Stimulated activated naive CD4-positive, alpha-beta T cell (primary cell): ENCODE measurements at places on chromosomes 3 and 15.

DNA sequence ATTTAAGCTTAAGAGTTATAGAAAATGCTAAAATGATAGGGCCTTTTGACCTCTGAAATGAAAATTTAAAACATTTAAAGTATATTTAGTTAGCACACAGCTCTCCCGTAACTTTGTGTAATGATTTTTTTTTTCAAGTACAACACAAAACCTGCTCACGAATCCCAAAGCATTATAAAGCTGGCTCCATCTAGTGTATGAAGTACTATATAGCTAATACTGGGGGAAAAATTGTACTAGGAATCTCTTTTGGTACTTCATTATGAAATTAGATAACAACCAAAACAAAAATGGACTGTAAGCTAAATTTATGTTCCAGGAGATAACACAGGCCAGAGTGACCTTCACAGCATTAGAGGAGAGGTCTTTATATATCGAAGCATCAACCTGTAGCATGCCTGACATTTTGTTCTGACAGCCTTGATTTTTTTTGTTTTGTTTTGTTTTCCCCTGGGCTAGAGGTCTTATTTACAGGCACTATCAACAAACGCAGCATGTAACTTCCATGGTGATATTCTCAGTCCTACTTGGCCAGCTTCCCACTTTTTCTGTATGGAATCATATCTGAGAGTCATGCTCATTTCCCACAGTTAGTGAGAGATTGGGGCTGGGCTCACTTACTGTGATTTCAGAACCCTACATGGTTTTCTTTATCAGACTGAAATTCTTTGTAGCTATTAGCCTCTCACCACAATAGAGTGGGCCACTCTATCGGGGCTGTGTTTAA lies 116.3 kb downstream of the MITF start:
- no peak for DNase-seq

DNA sequence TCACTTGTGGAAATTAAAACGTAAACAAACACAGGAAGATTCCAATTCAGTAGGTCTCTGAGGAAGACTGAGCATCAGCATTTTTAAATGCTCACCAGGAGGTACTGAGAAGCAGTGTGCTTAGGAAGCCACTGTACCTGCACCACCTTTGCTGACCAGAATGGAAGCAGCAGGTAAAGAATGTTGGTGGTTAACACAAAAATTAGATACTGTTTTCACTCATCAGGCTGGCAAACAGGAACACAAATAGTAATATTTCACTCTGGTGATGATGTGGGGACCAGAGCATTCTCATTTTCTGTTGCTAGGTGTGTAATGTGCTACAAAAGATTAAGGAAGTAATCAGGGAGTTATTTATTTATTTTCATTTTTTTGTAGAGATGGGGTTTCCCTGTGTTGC lies 29.9 kb upstream of the GHSR start:
- DNase-seq = no peak

DNA sequence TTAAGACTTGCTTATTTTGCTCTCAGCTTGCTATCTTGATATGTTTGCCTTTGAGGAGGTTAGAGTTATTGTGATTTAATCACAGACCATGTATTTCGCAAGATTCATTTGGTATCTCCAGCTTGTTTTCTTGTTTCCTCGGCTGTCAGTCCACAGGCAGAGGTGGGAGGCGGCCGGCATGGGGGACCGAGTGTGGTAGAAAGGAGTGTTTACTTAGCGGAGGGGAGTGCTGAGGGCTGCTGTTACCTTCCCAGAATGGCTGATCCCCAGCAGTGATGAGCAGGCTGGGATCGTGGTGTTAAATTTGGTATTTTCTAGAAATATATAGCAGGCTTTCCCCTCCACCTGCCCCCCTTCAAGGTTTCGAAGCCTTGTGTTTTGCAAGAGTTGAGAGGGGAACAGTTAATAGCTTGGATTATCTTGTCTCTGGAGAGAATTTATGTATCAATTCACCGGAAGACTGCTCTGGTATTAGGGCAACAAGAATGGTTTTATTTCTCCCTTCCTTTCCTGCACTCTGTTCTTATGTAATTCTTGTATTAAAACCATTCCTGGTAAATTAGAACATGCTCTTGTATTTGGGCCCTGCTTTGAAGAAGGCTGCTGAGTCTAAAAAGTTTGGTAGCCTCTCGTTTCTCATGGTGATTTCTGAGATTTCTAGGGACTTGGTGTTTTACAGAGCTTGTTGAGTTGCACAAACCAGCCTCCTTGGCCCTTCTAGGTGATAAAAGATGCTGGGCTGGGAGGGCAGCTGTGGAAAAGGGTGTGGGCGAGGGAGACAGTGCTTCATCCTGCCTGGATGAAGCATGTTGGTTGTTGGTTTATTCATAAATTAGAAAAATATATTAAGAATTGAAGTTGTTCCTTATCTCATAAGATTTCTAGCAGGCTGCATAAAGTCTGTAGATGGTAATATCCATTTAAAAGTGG lies 151.4 kb downstream of the IGF1R start:
- no peak for DNase-seq

DNA sequence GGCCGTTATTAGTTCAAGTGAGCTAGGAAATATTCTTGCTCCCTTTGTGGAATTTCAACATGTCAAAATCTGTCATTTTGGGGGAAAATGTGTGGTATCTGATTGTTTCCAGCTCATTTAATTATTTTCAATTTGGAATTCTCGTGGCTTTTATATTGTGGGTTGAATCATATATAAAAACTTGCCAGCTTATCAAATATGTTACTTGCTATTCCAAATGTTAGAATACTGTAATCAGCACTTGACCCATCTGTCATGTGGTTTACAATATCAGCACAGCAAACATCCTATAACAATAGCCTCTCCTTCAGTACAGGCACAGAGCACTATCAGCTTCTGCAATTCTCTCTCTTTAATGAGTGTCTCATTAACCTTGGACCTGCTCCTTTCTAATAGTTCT lies 130.2 kb upstream of the FEZF2 start:
- no peak for DNase-seq

DNA sequence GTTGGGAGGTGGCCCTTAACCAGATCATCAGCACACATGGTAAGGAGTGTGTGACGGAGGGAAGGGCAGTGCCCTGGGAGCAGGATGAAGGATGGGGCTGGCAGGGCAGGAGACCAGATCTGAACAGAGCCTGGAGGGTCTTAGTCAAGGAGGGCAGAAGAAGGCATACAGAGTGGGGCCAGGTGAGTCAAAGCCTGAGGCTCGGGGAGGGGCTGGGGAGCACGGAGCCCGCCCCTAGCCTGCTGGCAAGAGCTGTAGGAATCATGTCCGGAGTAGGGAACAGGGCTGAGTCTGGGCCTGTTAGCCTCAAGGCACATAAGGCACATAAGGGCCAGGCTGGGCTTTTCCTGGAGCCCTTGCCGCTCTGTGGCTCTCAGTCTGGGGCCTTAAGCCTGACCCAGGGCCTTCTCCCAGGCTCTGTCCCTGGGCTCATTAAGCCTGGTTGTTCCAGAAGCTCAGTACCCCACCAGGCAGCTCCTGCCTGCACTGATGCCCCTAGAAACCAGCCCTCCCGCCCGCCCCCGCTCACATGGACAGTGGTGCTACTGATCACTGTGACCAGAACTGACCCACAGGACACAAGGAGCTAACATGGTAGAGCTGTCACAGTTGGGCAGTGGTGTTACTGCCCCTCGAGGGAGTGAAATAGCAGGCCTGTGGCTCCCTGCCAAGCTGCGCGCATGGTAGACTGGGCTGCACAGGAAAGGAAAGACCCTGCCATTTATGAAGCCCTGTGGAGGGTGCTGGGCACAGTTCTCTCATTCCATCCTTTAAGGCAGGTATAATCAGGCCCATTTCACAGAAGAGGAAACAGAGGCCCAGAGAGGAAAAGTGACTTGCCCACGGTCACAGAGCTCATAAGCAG lies 14.6 kb downstream of the ISG20 start:
- DNase-seq = no peak

GRCh38 chr3:86168512-86168911 lies 822.4 kb downstream of the VGLL3 start:
- DNase-seq = no peak

DNA sequence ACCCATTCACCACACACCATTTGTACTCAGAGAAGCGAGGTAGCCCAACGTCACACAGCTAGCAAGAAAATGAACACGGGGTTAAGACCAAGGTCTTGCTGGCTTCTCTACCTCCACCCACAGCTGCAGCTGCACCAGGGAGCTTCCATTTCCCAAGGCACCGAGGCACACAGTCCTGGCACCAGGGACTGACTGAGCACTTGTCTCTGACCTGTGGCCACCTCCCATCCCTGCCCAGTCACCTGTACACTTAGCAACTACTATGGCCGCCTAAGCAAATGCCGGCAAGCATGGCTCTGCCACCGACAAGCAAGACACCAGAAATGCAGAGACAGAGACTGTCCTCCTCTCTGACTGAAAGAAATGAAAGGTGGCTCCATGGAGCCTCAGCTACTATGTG lies 15.3 kb downstream of the ZXDC start:
- DNase-seq = no peak
